ENCODE measurements at places on chromosomes 4 and X.

DNA sequence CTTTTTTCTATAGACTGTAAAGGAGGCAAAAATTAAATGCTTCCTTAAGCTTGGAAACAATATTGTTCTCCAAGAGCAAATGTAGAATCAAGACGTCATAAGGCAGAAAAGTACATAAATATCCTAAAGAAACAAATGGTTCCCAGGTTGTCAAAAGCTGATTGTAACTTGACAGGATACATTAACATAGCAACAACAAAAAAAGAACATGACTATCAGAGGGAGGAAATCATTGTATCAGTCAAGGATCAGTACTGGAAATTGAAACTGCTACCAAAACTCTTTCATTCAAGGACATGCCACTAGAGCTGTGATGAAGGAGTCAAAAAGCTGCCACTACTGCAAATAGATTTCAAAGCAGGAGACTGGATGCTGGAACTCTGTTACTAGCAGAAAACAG is 168.3 kb downstream of the BTC start:
- DNase-seq, result no peak

DNA sequence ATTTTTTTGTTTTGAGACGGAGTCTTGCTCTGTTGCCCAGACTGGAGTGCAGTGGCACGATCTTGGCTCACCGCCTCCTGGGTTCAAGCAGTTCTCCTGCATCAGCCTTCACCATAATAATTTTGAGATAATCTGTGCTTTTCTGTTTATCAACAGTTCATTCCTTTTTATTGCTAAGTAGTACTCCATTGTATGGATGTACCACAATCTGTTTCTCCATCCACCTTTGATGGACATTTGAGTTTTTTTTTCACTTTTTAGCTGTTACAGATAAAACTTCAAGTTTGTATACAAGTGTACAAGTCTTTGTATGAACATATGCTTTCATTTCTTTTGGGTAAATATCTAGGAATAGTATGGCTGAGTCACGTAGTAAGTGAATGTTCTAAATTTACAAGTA is 9.0 kb downstream of the FUNDC2 start:
- no peak for DNase-seq

- no peak for DNase-seq
These were observed 4.3 kb downstream of the OCIAD2 start for GRCh38 chr4:48902266-48902665.

GRCh38 chr4:99723612-99724011 is 66.0 kb upstream of the C4orf54 start:
- no peak for DNase-seq

DNA sequence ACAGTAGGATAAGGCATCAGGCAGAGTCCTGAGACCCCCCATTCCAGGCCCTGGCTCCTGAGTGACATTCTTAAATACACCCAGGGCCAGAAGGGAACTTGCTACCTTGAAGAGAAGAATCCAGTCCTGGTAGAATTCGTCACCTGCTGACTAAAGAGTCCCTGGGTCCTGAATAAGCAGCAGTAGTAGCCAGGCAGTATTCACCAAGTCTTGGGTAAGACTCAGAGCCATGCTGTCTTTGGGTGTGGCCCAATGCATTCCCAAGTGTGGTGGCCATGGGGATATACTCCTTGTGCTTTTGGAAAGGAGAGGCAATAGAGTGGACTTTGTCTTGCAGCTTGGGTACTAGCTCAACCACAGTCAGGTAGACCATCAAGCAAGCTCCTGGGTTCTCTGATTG is 359.1 kb downstream of the DMD start:
- DNase-seq, result no peak

DNA sequence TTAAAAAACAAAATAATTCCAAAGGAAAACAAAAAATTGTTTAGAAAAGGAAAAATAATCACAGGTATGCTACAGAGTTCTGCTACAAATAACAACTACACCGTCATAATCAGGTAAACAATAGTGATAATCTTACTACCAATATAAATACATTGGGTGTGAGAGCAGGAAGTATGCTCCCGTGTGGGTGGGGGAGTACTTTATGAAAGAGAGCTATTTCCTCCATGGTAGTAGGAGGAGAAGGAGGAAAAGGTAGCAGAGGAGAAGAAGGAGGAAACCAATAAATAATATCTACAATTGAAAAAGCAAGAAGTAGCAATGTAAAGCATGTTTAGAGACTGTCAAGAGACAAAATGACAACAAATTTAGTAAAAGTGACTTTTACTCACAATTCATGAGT is 35.1 kb downstream of the TEC start:
- no peak for DNase-seq

- DNase-seq, result no peak
These were observed 2.3 kb downstream of the ODAM start for GRCh38 chr4:70197842-70198241.
